ENCODE measurements at places on chromosomes 5 and 9.

DNA sequence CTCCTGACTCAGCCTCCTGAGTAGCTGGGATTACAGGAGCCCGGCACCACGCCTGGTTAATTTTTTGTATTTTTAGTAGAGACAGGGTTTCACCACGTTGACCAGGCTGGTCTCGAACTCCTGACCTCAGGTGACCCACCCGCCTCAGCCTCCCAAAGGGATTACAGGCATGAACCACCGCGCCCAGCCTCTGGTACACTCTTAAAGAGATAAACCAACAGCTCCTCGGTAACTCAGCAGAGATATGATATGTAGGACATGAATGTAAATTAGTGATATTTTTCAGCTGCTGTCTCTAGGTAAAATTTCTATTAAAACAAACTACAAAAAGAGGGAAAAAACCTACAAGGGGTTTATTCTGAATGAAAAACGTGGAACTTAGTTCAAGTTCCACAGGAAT is 42.8 kb upstream of the HK3 start:
- H3K36me3 ChIP-seq, result peaks cover 19% of the 10 kb centered on the region
- no peak for DNase-seq
- no peak overlapping the region for H3K4me3 ChIP-seq
- H3K4me1 ChIP-seq, result no peaks in the 10 kb centered on the region
- no peaks in the 10 kb centered on the region for H3K27me3 ChIP-seq
- H3K27ac ChIP-seq, result no peak overlapping the region

DNA sequence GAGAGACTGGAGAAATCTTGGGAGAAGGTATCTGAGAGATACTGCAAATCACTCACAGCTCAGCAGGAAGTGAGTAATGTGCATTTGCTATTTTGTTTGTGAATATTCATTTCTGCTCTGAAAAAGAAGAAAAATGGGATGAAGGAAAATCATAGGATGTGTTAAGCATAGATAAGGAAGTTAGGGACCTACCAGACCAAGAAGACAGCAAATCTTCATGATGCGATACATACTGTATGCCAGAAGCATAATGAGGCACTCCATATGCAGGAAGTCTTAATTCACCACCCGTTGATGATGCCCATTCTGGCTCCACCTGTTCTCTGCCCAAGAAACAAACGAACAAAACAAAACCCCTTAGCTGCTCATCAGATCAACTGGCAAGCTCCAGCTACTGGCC is 6.1 kb upstream of the DAPK1 start:
- H3K27ac ChIP-seq, result no peak overlapping the region
- no peak for DNase-seq
- no peak overlapping the region for H3K4me3 ChIP-seq
- no peaks in the 10 kb centered on the region for H3K4me1 ChIP-seq

DNA sequence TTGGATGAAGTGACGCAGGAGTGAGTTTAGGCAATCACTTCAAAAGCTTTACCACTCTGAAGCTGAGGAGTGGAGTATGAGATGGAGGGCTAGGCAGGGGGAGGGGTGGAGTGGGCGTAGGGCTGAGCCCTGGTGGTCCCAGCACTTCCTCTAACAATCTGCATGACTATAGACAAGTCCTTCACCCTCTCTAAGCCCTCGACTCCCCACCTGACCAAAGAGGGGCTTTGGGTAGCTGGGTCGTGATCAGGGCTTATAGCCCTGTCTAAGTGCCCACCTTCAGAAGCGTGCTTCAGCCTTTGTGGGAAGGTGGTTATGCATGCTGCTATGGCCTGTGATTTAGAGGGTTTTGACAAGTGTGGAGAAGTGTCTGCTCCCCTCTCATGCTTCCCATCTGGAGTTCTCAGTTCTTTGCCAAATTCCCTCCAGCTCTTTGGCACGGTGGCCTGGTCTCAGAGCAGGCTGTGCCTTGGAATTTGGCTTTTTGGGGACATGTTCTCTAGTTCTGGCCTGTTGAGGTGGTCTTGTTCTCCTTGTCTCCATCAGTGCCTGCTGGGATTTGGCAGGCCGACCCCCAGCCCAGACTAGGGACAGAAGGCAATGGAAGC is 53.0 kb downstream of the ACTBL2 start:
- no peaks in the 10 kb centered on the region for H3K4me1 ChIP-seq
- no peaks in the 10 kb centered on the region for H3K36me3 ChIP-seq
- no peaks in the 10 kb centered on the region for H3K27me3 ChIP-seq
- no peak overlapping the region for H3K27ac ChIP-seq

DNA sequence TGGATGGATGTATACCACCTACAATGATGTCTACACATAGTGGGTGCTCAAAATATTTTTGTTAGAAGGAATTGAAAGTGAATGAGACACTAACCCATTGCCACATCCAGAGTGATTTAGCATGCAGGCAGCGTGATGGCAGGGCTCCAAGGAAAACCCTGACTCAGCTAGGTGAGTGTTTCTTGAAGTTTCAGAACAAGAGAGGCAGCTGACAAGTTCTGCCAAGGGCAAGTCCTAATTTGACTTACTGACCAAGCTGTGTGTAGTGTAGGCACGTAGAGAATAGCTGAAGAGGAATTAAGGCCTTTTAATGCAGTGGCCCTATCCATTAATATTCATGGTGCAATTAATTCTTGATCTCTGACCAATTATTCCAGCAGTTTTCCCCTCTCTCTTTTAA is 107.8 kb upstream of the ATP10B start:
- no peaks in the 10 kb centered on the region for H3K4me1 ChIP-seq
- no peak overlapping the region for H3K4me3 ChIP-seq
- H3K36me3 ChIP-seq, result no peaks in the 10 kb centered on the region
- no peaks in the 10 kb centered on the region for H3K27me3 ChIP-seq

DNA sequence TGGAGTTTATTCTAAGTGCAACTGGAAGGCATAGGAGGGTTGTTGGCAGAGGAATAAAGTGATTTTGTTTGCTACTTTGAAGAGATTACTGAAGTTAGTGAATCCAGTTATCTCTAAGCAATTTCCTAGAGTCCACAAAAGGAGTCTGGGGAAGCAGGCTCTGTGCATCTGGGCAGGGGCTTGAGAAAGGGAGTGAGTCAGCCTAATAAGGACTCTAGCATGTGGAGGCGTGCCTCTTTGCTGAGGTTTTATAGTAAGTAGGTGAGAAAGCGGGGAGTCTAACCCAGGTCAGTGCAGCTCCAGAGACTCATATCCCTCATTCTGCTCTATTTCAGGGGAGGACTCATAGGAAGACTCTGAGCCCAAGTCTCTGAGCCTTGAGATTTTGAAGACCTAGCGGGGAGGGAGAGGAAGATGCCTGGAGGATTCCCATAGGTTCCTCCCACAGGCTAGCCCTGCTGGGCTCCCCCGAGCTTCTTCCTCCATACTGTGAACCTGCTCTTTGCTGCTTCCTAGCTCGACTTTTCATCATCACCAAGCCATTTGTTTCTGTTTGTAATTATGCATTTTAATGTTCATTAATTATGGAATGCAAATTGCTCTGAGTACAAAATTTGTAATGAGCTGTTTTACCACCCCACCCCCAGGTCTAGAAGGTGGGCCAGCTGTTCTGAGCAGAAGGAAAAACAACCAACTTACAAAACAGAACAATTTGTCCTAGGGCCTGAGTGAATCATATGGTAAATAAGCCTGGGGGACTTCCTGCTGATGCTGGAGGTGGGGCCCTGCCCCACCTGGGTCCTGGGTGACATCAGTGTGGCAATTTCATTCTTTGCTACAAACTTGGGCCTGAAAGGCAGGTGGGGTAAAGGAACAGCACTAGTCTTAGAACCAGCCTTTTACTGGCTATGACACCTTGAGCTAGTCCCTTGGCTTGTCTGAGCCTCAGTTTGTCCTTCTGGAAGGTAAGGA is 150.2 kb downstream of the TRIM32 start:
- no peaks in the 10 kb centered on the region for H3K4me1 ChIP-seq
- no peak overlapping the region for H3K4me3 ChIP-seq
- no peaks in the 10 kb centered on the region for H3K27me3 ChIP-seq

Data from CD8-positive, alpha-beta memory T cell (primary cell).